SK-N-SH treated with all-trans-retinoic acid at 6 μM for 48 hours (cell line): ENCODE measurements at places on chromosomes 7 and 10.

GRCh38 chr10:51436805-51437204 is 262.6 kb downstream of the CSTF2T start:
- ATAC-seq = no peak

DNA sequence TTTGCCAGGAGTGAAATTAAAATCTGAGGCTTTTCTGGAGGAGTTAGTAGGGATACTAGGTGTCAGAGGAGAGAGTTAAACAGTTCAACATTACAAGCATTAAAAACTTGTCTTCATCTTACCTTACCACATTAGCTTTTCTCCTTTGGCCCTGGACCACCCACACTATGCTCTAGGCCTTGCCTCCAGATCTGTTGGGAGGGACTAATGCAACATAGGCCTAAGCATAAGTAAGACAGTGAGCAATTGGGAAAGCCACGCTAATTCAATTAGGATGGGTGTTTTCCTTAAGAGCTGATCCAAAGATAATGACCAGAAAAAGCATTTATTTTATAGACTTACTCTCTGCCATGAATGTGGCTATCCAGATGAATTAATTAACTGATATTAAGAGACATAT is 158.9 kb downstream of the ELMO1 start:
- ATAC-seq = no peak

DNA sequence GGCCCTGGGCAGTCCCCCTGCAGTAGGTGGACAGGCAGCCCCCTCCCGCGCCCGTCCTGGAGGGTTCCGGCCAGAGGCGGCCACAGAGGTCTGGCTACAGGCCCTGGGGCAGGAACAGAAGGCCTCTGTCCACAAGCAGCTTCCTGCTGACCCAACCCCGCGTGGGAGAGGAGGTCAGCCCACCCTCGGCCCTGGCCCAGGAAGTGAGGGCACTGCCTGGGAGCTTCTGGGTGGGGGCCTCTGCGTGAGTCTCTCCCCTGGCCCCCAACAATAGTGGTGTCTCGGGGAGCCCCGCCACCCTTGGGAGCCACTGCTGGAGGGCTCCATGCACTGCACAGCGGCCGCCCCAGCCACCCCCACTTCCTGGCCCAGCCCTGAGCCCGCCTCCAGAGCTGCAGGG is 4.7 kb downstream of the MICALL2 start:
- no peak for ATAC-seq

- no peak for ATAC-seq
Observed at GRCh38 chr10:133358162-133358924, 524 bp upstream of the FUOM start.

DNA sequence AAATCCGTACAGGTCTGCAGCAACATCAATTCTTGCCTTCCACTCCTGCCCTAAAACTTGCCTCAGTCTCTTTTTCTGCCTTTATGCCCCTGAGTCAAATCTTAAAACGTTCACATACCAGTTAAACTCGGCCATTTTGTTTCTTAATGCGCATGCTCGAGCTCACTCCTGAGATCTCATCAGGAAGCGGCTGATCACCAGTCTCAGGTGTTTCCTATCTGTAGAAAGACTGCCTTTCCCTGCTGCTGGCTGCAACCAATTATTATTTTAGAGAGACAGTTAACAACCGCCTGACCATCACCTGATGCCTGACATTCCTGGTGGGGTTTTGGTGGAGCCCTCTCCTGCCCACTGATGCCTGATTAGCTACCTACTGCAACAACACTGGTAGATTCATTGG is 70.2 kb upstream of the TMEM140 start:
- no peak for ATAC-seq

GRCh38 chr7:42628054-42628453 is 283.8 kb downstream of the C7orf25 start:
- ATAC-seq = no peak

- no peak for ATAC-seq
Observed at GRCh38 chr7:48786951-48787350, 137.4 kb upstream of the CDC14C start.

DNA sequence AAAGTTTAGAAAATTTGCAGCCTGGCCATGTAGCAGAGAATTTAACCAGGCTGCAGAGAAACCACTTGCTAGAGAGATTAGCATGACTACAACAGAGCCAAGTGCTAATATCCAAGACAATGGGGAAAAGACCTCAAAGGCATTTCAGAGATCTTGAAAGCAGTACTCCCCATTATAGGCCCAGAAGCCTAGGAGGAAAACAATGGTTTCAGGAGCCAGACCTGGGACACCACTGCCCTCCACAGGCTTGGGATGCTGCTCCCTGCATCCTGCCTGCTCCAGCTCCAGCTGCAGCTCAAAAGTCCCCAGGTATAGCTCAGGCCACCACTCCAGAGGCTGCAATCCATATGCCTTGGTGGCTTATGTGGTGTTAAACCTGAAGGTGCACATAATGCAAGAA is 101.5 kb upstream of the TMEM72 start:
- ATAC-seq = no peak

GRCh38 chr10:440127-440526 is 249.3 kb downstream of the DIP2C start:
- no peak for ATAC-seq

- no peak for ATAC-seq
Observed at GRCh38 chr7:70076325-70076724, 478.1 kb downstream of the AUTS2 start.

- ATAC-seq = peak; percentile 85
Observed at GRCh38 chr10:18216482-18216881, 76.3 kb downstream of the CACNB2 start.

GRCh38 chr7:16080131-16080530 is 341.2 kb downstream of the CRPPA start:
- ATAC-seq = no peak

- ATAC-seq = no peak; the same call in 2 of the 3 replicates
Observed at GRCh38 chr10:120103738-120104560, 211.4 kb downstream of the SEC23IP start.

DNA sequence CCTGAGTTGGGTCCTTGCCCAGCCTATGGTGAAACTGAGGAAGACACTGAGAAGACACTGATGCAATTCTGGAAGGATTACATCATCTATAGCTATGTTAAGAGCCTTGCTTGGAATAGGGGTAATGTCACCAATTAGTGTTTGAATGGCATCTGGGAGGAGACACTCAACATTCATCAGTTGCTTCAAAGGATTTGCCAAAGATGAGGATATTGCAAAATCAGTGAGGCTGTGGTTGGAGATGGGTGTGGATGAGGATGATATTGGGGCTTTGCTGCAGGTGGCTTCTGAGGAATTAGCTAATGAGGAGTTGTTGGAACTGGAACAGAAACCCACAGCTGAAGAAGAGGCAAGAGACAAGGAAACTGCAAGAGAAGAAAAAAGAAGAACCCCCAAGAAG is 146.7 kb upstream of the SP4 start:
- no peak for ATAC-seq

- no peak for ATAC-seq
Observed at GRCh38 chr7:108069646-108070045, 60.5 kb downstream of the LAMB4 start.

DNA sequence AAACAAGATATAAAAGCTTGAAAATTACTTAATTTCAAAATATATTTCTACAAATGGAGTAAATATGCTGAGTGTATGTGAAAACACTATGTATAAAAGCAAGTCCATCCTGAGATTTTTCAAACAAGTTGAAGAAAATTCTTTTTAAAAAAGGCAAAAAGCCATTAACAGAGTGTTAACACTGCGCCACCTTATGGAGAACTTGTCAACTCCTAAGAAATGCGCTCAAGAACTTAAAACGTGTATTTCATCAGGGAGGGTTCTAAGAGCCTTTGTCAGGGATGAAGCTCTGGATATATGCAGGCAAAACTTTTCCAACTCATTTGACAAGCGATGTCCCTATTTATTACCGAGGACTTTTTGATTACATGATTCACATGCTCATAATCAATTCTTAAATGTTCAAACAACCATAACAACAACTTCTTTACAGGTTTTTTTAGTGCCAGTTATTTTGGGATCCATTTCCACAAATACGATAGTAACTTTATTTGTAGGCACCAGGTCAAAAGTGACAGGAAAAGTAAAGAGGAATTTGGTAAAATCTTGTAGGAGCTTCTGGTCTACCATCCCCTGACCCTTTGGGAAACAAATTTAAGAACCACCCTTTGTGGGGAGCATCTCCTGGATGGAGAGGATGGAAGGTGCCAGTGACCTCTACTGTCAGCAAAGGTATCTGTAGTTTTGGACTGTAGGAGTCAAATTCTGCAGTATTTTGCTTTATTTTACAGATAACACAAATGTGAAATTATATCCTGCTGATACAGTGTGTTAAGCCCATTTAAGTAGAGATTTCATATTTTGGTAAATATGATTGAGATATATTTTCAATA is 23.2 kb downstream of the CALCR start:
- ATAC-seq = peak; percentile 88

DNA sequence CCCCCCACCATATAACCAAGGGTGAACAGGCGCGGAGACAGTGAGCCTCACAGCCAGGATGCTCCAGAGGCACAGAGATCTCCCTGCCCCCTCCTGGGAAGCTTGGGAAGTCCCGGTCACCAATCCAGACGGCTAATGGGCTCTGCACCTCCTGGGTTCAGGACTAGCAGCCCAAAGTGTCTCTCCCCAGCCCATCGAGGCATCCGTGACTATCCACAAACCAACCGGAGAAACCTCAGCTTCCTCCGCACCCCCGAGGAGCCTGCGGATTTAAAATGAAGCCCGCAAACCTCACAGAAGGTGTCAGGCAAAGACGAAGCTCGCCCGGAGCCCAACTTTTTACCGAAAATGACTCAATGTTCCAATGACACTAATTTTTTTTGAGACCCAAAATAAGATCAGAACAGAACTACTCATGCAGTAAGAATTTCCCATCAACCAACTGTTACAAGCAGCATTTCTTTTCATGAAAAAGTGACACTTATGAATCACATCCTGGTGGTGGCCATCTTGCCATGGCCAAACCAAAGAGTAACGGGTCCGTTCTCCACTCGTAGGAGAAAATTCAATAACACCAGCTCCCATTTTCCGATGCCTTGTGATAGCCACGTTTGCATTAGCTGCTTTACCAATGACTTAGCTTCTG is 6.0 kb downstream of the PDGFA start:
- ATAC-seq = peak; percentile 14; the same call in 1 of the 3 replicates

- no peak for ATAC-seq
Observed at GRCh38 chr7:92808006-92808405, 28.4 kb downstream of the CDK6 start.

GRCh38 chr7:139660317-139661042 is 117.3 kb downstream of the HIPK2 start:
- no peak for ATAC-seq

GRCh38 chr7:158766570-158767281 is 62.1 kb upstream of the NCAPG2 start:
- ATAC-seq = no peak

- no peak for ATAC-seq
Observed at GRCh38 chr10:123379156-123379555, 225.0 kb downstream of the BUB3 start.
